Aorta (tissue), 5 donors: ENCODE measurements at places on chromosomes 2 and 18. TPM values are rescaled to one million over a fixed set of nuclear protein-coding genes. Genes with fewer than 3 reads are reported as not detected.

DNA sequence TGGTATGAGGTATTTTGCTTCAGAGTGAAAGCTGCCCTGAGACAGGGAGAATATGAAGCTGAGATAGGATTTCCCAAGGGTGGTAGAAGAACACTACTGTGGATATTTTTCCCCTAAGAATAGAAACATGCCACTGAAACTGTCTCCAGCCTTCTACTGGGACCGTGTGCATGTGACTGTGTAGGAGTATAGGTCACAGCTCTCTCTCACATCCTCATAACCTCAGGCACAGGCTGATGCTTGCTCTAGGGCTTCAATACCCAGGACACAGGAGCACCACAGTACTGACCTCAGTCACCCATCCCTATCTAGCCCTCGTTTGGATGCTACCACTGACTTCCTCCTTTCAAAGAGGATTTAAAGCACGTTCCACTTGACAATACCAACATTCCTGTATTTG, 67.2 kb downstream of the REV1 start:
- DNase-seq: no peak
- H3K36me3 ChIP-seq: peaks cover 4% of the 10 kb centered on the region
- no peak overlapping the region for H3K4me3 ChIP-seq
- H3K27me3 ChIP-seq: no peaks in the 10 kb centered on the region

DNA sequence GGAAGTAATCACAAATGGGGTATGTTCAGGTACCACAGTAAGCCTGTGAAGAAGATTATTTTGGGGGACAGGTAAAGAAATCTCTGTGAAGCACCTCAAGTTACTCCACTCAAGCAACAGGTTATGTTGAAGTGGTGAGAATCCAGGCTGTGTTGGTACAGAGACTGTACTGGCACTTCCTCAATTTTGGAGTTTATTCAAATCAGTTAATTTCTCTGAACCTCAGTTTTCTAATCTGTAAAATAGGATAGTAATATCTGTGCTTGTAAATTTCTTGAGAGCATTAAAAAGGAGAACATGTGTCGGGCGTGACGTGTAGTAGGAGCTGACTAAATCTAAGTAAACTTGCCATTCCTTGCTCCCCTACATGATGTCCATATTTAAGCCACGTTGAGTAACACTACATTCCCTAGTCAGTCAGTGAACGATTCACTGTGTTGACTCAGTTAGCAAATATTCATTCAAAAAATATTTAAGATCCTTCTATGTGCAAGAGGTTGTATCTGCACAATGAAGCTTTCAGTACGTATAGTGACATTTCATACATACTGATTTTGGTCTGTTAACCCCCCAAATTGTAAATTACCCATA, 504.2 kb downstream of the ZEB2 start:
- no peaks in the 10 kb centered on the region for H3K36me3 ChIP-seq
- no peak for DNase-seq
- H3K27ac ChIP-seq: no peak overlapping the region
- no peaks in the 10 kb centered on the region for H3K27me3 ChIP-seq
- no peaks in the 10 kb centered on the region for H3K4me1 ChIP-seq
- H3K4me3 ChIP-seq: no peak overlapping the region

DNA sequence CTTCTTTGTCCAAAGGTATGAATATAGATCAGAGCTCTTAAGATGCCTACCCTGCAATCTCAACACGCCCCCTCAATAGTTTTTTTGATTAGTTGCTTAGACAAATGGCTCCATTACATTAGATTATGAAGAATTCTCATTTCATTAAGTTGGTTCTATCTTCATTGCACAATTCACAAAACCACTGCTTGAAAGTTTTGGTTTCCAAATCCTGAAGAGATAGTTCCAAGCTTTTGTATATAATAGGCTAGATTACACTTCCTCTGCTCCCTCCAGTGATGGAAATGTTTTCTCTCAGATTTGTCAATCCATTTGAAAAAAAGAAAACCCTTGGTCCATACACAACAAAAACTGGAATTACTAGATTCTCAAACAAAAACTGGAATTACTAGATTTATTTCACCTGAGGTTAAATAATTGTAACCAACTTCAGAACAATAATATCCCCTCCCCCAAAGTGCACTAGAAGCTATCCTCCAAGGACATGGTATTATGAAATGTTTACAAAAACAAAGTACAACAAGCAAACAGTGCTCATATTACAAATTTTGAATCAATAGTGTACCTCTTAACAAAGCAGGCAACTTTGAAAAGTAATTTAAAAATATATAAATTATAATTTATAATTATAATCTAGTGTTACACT, 6.8 kb upstream of the TLK1 start:
- no peak overlapping the region for H3K27ac ChIP-seq
- no peaks in the 10 kb centered on the region for H3K36me3 ChIP-seq
- no peaks in the 10 kb centered on the region for H3K4me1 ChIP-seq
- no peaks in the 10 kb centered on the region for H3K27me3 ChIP-seq
- DNase-seq: no peak

GRCh38 chr2:99348173-99348572, 11.0 kb downstream of the EIF5B start:
- no peaks in the 10 kb centered on the region for H3K4me1 ChIP-seq
- H3K4me3 ChIP-seq: no peak overlapping the region
- H3K27me3 ChIP-seq: no peaks in the 10 kb centered on the region
- no peak for DNase-seq

- H3K36me3 ChIP-seq: no peaks in the 10 kb centered on the region
- H3K4me1 ChIP-seq: no peaks in the 10 kb centered on the region
- H3K27me3 ChIP-seq: no peaks in the 10 kb centered on the region
- no peak for DNase-seq
Measured at GRCh38 chr18:70337139-70337972, 48.5 kb downstream of the SOCS6 start.

GRCh38 chr2:69381337-69381737, 5.7 kb downstream of the GFPT1 start:
- no peak for DNase-seq
- H3K4me3 ChIP-seq: no peak overlapping the region
- no peaks in the 10 kb centered on the region for H3K4me1 ChIP-seq
- no peaks in the 10 kb centered on the region for H3K27me3 ChIP-seq
- H3K27ac ChIP-seq: no peak overlapping the region

DNA sequence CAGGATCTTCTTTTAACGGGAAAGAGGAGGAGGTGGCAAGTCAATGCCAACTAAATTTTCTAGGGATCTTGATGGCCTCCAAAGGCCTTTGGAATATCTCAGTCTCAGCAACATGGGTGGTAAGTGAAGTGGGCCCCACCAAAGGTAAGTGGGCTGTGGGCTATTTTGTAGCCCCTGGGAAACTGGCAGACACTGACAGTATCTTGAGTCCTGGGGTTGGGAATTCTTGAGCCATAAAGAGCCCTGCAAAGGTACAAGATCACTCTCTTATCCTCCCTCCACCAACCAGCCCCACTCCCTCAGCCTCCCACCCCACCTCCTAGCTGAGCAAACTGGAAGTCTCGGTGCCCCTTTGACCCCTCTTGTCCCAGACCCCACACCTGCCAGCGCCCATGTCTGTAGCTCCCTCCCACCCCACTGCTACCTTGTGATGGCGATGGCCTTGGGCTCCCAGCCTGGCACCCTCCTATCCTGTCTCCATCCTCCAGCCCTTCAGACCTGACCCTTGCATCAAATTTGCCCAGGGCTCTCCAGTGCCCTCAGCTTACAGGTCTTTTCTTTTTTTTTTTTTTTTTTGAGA, 8.5 kb downstream of the ATP6V1B1 start:
- H3K36me3 ChIP-seq: no peaks in the 10 kb centered on the region
- H3K4me3 ChIP-seq: no peak overlapping the region
- no peak overlapping the region for H3K27ac ChIP-seq
- no peaks in the 10 kb centered on the region for H3K4me1 ChIP-seq
- H3K27me3 ChIP-seq: no peaks in the 10 kb centered on the region

DNA sequence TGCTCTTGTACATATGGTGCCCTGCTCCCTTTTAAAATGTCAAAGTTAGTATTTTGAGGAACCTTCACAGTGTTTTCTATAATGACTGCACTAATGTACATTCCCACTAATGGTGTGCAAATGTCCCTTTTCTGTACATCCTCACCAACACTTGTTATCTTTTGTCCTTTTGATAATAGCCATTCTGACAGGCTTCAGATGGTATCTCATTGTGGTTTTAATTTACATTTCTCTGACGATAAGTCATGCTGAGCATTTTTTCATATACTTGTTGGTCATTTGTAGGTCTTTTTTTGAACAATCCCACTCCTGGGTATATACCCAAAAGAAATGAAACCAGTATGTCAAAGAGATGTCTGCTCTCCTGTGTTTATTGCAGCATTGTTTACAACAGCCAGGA, 268.3 kb downstream of the FBXO15 start:
- no peaks in the 10 kb centered on the region for H3K4me1 ChIP-seq
- no peak overlapping the region for H3K27ac ChIP-seq
- H3K36me3 ChIP-seq: no peaks in the 10 kb centered on the region
- DNase-seq: no peak
- no peaks in the 10 kb centered on the region for H3K27me3 ChIP-seq

- no peaks in the 10 kb centered on the region for H3K36me3 ChIP-seq
- H3K4me3 ChIP-seq: no peak overlapping the region
- no peaks in the 10 kb centered on the region for H3K27me3 ChIP-seq
Measured at GRCh38 chr2:239211396-239212094, 189.3 kb downstream of the HDAC4 start.

- H3K4me1 ChIP-seq: no peaks in the 10 kb centered on the region
- H3K27ac ChIP-seq: no peak overlapping the region
- H3K4me3 ChIP-seq: no peak overlapping the region
- H3K36me3 ChIP-seq: no peaks in the 10 kb centered on the region
- H3K27me3 ChIP-seq: no peaks in the 10 kb centered on the region
- DNase-seq: no peak
Measured at GRCh38 chr2:174245065-174245464, 3.3 kb downstream of the OLA1 start.

Gene TMEM169
- polyA plus RNA-seq: not detected

Gene ASPRV1
- polyA plus RNA-seq: 2.0 TPM

Gene ADD2
- 0.15 TPM for polyA plus RNA-seq

Gene ABCA12
- polyA plus RNA-seq: not detected

Gene REG1B
- 16.4 TPM for polyA plus RNA-seq

Gene UGT1A5
- polyA plus RNA-seq: not detected

Gene BCL11A
- 4.4 TPM for polyA plus RNA-seq

Gene MORN2
- polyA plus RNA-seq: 22.2 TPM
